Activated CD4-positive, CD25-positive, alpha-beta regulatory T cell (primary cell): ENCODE measurements at places on chromosomes 5 and 9.

DNA sequence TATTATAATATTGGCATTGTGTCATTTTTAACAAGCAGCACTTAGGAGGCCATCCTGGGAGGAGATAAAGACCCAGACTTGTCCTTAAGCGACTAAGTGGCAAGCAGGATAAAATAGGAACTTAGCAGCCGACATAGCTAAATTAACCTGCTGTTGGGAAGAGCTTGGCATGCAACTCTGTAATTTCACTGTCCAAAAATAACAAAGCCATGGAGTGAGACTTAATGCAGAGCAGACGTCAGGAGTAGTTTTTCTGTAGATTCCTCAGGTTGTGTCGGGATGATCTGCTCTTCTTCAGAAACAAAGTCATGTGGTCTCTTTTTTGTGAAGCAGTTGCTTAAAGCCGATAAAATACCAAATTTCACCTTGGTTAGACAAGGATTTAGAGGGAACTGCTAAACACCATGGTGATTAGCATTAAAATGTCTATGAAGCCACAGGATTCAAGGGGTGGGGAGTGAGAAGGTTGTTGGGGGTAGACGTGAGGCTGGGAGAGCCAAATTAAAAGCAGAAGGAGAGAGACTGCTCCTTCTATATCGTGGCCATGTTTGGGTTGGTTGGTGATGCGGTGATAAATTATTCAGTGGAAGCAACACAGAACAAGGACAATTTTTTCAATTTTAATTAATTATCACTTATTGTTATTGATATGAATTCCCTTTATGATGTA lies 303.0 kb downstream of the CSNK1G3 start:
- DNase-seq: no peak

DNA sequence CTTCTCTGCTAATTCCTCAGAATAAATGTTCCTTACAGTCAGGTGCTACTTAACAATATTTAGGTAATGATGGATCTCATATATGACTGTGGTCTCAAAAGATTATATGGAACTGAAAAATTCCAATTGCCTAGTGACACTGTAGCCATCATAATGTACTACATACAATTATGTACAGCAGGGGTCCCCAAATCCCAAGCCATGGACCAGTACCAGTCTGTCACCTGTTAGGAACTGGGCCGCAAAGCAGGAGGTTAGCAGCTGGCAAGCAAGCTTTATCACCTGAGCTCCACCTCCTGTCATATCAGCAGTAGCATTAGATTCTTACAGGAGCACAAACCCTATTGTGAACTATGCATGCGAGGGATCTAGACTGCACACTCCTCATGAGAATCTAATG lies 69.6 kb downstream of the NR2F1-AS1 start:
- DNase-seq: no peak

DNA sequence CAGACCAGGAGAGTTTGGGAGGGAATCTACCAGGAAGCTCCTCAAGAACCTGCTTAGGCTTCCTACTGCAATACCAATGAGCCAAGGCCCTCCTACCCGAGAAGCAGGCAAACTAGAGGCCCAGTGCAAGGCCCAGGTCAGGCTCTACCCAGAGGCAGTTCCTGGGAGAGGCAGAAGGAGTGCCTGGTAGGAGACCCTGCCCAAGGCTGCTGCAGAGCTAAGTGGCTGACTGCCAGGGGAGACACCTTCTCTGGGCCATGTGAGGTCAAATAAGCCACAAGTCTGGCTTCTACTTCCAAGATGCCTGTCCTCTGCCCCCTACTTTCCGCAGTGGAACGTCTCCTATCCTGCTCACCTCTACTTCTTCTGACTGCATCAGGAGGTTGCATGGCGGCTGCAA lies 17.8 kb downstream of the ACSL6 start:
- DNase-seq: no peak

DNA sequence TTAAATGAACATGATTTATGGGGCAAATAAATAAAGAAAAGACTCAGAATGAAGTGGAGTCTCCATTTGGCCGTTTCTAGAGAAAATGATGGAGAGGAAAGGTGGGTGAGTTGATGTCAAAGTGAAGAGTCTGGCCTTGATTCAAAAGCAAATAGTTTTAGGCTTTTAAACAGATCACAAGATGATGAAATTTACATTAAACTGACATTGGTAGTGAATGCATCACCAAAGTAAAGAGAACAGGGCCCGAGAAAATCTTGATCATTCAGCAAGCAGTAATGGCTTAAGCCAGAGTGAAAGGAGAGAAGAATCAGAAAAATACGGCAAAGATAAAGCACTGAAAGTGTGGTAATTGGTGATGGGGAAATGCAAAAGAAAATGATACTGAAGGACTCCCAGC lies 460.0 kb upstream of the SGCD start:
- no peak for DNase-seq

DNA sequence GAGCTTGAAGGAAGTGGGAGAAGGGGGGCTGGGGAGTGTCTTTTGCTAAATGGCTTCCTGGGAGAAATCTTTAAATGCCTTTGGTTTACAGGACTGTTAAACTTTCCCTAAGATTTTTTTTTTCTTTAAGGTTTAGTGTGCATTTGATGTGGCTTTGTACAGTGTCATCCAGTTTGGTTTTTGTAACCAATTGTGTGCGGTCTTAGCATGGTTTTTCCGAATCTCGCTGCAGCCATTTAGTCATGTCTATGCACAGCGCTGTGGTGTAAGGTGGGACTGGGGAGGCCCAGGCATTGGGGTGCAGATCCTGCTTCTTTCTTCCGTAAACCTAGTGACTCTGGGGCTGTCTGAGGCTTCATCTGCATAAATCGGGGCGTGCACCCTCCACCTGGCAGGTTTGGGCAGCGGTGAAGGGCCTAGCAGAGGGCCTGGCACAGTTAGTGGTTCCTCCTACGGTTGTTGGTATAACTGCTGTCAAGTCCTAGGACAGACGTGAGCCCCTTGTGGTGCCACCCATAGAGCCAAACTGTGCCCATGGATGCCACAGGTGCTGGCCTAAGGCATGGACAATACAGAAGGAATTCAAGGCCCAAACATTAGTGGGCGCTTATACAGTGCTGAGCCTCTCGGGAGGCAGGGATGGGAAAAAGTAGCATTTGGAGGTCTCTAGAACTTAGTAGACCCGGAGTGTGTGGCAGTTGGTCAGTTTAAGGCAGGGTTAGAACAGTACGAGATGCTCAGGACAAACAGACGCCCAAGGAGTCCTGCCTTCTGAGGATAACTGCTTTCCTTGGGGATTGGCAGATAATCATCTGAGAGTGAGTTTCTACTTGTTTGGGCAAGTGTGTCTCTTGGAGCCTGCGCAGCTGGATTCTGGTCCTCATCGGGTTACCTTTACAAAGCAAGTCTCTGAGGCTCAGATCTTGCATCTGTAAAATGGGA lies 1.5 kb downstream of the PRRC2B start:
- peak; percentile 31 for DNase-seq

- no peak for DNase-seq
Measured at GRCh38 chr9:26033336-26033735, 355.1 kb upstream of the TUSC1 start.

GRCh38 chr5:142913728-142914338 lies 143.7 kb downstream of the ARHGAP26 start:
- no peak for DNase-seq

DNA sequence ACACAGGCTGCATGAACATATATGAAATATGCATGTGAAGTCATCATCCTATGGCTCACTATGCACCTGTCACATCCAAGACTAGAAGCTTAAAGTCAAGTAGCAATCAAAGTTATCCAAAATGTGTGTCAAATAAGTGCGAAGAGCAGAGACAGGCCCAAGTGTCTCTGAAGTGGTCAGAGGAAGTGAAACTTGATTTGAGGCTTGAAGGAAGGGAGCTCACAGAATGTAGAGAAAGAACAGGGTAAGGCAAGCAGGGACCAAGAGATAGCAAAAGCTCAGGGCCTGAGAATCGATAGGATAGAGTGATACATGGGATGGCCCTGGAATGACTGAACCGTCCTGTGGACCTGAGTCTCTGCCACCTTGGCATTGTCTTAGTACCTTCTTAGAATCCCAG lies 274.3 kb upstream of the TRPC7 start:
- DNase-seq: no peak

DNA sequence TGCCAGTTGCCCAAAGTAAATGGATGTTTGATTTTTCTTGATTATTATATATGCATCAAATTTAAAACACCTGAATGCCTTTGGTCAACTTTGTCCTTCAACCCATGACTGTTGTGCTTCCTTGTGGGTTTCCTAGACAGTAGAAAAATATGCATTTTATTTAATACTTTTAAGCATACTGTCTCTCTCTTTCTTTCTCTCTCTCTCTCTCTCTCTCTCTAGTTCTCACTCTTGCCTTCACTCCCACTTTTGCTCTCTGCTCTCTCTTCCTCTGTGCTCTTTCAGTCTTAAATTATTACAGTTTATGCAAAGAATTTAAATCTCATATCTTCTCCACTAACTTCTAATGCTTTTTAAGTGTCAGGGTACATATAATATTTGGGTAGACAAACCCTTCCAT lies 173.0 kb downstream of the PARP8 start:
- no peak for DNase-seq

- DNase-seq: no peak
Measured at GRCh38 chr5:74167930-74168315, 472.6 kb downstream of the ENC1 start.

- no peak for DNase-seq
Measured at GRCh38 chr9:82117026-82117811, 128.6 kb downstream of the SPATA31D1 start.

DNA sequence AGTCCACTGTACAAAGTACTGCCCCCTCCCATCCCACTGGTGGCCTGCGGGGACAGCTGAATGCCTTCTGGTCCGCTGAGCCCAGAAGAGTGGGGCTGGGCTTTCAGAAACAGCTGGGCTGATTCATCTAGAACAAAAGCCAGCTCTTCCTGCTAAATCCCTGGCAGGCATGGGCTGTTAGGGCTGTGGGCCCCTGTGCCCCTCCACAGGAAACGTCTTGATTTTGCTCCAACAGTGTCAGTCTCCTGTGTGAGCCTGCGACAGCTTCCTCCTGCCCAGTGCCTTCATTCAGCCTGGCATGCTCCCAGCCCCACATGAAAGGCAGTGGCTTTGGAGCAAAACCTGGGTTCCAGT lies 6.9 kb upstream of the GSN start:
- DNase-seq: no peak

GRCh38 chr5:98796197-98796972 lies 22.9 kb downstream of the RGMB start:
- peak; percentile 3 for DNase-seq

DNA sequence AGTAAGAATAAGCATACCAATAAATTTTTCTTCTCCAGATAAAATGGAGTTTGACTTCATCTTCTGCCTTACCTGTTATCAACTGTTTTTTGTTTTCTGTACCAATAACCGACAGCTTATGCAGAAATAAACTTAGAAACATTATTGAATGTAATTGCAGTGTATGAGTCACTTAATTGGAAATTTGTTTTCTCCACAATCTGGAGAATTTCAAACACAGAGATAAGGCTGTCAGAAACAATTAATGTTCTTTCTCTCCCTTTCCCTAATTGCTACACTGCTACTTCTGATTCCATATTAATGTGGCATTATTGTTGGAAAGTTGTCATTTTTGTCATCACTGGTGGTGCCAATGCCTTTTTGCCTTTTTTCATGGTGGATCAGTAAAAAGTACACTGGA lies 180.3 kb downstream of the SLCO4C1 start:
- DNase-seq: no peak

DNA sequence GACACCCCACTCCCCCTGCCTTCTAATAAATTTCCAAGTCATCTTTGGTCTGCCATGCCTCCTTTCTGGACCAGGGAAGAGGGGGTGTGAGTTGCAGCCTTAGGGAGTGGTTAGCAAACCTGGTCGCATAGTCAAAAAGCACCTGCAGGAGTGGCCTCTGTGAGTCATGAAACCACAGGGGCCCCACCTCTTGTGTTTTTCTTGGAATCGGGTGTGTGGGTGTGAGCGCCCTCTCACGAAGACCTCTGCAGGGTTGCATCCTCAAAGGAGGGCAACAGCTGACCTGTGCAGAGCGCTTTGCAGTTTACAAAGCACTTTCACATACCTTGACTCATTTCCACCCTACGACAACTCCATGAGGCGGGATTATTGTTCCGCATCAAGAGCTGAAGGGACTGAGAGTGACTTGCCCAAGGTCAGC lies 36.8 kb upstream of the TEX48 start:
- peak; percentile 55 for DNase-seq

DNA sequence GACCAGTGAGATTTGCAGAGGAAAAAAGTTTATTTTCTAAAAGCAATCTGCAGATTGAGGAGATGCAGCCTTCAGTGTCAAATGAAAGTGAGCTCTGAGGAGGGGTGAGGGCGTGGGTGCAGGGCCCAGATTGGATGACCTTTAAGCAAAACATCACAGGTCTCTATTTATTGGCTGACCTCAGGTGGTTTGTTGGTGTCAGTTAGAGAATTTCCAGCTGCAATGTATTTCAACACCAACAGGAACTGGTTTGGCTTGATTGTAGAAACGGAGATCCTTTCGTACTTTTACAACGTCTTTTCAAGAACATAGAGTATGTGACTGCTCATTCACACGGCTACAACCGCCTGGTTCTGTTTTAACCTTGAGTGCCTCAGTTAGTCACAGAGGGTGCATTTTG lies 1069.1 kb downstream of the EFNA5 start:
- no peak for DNase-seq

GRCh38 chr5:116395226-116395625 lies 179.4 kb downstream of the SEMA6A start:
- no peak for DNase-seq

GRCh38 chr5:140181002-140181483 lies 6.1 kb downstream of the CYSTM1 start:
- no peak for DNase-seq

DNA sequence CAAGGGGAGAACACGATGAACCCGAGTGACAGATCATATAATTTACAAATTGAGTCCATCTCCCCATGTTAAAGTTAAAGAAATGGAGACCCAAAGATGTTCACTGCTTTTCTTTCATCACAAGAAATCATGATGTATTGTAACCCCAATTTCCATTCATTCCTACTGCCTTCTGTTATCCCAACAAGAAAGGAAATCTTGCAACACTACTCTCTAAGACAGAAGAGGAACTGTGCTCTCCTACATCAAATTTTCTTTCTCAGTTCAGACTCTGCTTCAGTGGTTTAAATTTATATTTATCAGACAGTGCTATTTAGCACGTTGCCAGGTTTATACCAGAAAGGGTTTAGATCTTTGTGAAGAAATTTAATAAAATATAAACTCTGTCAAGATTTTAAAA lies 83.8 kb upstream of the RASA1 start:
- DNase-seq: no peak

- no peak for DNase-seq
Measured at GRCh38 chr9:16442622-16443021, 427.8 kb downstream of the BNC2 start.

DNA sequence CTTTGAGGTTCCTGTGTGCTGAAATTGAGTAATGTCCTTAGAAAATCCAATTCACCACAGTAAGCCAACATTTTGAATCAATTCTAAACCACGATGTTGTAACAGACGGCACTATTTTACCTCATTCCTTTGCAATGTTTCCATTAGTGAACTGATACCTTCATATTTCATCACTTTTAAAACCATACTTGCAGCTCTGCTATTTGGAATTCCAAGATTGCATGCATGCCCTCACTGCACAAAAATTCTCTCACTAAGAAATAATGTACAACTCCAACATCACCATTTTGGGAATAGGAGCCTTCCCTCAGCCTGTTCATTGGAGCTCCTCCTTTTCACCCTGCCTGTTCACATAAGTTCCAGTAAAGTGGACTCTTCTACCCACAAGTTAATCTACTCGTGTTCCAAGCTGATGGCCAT lies 74.8 kb upstream of the TGFBR1 start:
- no peak for DNase-seq

- no peak for DNase-seq
Measured at GRCh38 chr9:80775530-80775929, 913.8 kb downstream of the TLE1 start.
